ENCODE measurements at places on chromosomes 11 and 22.

GRCh38 chr22:27226666-27227065, 569.3 kb downstream of the MIAT start:
- no peak for DNase-seq

DNA sequence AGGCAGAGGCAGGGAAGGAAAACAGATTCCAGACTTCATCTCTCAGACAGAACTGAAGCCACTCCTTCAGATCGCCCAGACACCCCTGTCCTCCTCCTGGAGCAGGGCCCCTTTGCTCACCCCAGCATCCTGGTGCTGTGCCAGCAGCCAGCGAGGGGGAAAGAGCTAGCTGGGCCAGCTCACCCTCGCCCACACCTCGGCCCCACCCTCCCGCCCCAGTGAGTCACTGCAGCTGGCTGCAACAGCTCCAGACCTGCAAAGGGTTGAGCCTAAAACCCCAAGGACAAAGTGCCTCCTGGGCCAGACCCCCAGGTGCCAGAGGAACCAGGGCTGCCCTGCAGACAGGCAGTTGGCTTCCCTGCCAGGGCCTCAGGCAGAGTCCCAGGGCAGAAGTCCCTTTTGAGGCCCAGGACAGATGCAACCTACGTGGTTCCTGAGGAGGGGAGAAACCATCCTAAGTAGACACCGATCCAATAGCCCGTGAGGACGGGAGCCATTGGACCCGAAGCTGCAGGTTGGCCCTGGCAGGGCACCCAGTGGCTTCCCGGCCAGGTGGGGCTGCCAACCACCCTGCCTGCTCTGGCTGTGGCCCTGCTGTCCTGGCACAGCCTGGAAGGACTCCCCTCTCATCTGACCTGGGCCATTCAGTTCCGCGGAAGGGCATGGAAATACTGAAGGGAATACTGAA, 7.2 kb downstream of the AHNAK start:
- peak; percentile 94 for DNase-seq

DNA sequence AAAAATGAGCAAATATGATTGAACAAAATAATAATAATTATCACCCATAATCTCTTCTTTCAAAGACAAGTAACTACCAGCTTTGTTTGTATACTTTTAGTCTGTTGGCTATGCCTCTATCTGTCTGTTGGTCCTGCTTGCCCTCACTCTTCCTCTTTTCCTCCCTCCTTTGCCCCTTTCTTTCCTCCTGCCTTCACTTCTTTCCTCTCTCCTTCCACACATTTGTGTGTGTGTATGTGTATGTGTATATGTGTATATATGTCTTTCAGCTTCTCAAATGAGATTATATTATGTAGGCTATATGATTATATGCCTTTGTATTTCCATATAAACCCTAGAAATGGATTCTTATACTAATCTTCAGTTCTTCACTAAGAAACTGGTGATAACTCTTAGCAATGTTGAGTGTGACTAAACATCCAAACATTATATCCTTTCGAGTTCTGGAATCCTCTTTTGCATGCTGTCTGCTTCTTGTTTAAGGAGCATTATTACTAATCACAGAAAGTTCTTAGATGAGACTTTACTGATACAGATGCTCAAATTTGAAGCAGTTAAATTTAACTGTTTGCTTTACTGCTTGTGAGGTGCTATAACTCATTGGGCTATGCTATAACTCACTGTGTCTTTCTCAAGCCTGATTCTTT, 219.1 kb downstream of the TMEM135 start:
- no peak for DNase-seq

DNA sequence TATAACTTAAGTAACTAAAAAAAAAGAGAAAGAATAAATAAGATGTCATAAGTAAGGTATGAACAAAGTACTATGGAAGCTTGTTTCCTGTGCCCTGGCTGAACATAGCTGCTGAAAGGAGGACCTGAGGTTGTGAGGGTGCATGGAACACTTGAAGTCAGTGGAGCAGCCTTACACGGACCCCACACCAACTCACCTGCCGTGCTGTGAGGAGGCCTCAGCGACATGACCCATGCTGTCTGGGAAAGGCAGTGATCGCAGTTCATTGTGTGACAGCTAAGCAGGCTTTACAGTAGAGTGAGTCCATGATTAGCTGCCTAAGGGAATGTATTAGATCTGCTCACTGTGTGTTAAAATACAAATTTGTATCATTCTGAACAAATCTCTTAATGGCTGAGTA, 17.6 kb downstream of the RASSF10 start:
- no peak for DNase-seq

- DNase-seq = no peak
Measured at GRCh38 chr11:64101461-64101860, 64.5 kb downstream of the MACROD1 start.

GRCh38 chr11:74615311-74615710, 22.9 kb downstream of the POLD3 start:
- no peak for DNase-seq

- no peak for DNase-seq
Measured at GRCh38 chr11:108768370-108768769, 103.5 kb downstream of the DDX10 start.

DNA sequence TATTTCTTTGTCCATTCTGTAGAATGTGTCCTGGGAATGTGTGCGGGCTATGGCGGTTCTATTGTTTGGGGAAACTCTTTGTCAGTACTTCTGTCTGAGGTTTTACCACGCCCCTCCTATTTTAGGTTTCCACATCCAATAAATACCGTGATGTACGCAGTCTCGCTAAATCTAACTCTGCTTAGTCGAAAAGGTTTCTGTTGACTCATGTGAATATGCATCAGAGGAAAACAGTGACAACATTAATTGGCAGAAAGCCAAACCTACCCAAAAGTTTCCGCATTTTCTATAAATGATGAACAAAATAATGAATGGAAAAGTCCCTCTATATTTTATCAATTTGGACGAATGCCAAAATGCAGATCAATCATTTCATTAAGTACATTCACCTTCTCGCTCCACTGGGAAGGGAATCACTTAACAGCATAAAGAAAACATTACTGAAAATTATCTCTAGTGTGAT, 143.4 kb downstream of the MAML2 start:
- DNase-seq = no peak

- no peak for DNase-seq
Measured at GRCh38 chr11:116278076-116278475, 494.7 kb downstream of the BUD13 start.

- DNase-seq = no peak
Measured at GRCh38 chr11:113519989-113520613, 44.9 kb upstream of the DRD2 start.

DNA sequence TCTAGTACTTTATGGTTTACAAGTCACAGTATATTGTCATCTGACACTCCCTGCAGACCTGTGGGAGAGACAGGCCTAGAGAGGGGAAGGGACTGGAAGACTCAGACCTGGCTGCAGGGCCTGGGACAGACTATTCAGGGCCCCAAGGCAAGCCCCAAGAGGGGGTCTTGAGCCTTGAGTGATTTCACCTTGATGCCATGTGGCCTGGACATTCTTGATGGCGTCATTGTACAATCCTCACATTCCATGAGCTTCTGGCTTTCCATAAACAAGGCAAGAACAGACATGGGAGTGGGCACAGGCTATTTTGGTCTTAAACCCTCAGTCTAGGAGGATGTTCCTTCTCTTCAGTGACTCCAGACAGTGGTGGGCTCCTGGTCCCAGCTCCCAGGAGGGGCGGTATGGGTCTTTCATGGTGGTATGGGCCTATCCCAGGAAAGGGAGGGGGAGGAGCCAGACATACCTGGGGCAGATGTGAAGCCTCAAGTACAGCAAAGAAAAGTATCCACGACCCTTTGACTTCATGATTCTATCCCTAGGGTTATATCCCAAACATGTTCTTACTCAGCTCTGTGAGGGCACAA, 1.8 kb upstream of the TBC1D10A start:
- no peak for DNase-seq

GRCh38 chr22:44436736-44437135, 61.3 kb downstream of the RTL6 start:
- DNase-seq = no peak

DNA sequence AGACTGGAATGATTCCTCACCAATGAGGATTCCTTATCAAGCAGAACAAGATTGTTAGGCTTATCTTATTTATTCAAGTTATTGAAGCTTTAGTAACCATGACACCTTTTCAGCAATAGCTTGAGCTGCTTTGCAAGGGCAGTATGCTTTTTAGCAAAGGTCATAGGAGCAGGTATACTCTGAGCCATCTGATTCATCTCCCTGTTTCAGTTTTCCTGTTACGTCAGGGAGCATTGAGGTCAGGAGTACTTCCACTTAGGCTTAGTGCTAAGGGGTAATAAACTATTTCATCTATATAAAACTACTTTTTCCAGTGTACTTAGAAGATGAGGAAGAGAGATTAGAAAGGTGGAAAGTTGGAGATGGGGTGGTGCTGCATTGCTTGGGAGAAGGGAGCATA, 17.7 kb upstream of the ANKRD42 start:
- DNase-seq = no peak

DNA sequence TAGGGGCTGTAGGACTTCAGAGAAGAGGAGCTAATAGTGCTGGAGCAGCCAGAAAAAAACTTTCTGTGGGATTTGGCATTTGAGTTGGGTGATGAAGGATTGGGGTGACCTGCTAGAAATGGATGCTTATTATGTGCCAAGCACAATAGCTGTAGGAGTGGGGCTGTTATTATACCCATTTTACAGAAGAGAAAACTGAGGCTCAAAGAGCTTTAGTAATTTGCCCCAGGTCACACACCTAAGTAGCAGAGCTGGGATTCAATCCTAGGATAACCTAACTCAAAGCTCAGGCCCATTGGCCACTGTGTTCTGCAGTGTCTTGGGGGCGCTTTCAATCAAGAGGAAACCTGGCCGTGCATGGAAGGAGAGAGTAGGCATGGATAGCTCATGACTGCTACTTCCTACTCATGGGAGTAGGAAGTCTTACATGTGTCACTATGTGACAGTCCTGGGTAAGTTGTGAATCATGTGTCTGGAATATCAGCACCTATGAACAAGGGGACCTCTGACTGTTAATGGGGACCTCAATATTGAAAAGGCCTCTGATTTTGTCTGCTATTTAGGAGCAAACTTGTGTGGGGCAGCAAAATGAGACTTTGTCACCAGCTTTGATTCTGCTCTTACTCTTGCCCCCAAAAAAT, 6.1 kb upstream of the ELF5 start:
- no peak for DNase-seq

DNA sequence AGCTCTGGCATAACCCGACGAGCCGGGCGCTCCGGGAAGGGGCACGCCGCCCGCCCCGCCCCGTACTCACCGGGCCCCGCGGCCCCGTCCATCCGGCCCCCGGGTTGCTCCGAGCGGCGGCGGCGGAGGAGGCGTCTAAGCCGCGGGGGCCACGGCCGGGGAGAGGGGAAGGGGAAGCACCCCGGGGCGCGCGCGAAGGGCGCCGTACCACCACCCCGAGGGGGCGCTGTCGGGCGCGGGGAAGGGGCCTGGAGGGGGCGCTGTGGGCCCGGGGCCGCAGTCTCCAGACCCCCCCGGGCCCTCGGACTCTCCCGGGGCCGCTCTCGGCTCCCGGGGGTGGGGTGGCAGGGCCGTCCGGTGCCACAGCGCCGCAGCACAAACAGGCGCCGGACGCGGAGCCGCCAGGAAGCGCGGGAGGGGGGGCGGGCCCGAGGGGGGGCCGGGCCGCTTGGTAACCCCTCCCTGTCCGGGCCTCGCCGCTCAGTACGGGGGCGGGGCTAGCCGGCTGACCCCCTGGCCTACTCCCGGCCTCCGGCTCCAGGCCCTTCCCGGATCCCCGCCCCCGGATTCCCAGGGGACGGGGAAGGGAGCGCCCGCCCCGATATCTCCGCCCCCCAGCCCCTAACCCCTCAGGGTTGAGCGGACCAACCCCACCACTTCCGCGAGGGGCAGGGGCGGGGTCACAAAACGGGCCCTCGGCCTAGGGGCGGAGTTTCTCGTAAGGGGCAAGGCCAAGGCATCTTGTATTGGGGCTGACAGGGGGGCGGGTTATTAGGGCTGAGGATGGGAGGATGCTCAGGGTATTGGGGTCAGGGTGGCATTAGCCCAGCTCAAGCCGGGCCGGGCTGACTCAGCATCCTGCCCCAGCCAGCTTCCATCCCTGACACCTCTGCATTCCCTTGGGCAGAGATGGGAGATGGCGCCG, at the start of the genes EML3 and ROM1:
Gene EML3, minus strand, starts transcription at position 410 of the 925 bp plus-strand sequence. Its CDS starts 318 bp downstream, at position 92.
Gene ROM1, plus strand, starts transcription at position 892 of the 925 bp plus-strand sequence. Its CDS starts 25 bp downstream, at position 917.
- DNase-seq = peak; percentile 97

- DNase-seq = no peak
Measured at GRCh38 chr22:44764974-44765373, 12.6 kb downstream of the ARHGAP8 start.

DNA sequence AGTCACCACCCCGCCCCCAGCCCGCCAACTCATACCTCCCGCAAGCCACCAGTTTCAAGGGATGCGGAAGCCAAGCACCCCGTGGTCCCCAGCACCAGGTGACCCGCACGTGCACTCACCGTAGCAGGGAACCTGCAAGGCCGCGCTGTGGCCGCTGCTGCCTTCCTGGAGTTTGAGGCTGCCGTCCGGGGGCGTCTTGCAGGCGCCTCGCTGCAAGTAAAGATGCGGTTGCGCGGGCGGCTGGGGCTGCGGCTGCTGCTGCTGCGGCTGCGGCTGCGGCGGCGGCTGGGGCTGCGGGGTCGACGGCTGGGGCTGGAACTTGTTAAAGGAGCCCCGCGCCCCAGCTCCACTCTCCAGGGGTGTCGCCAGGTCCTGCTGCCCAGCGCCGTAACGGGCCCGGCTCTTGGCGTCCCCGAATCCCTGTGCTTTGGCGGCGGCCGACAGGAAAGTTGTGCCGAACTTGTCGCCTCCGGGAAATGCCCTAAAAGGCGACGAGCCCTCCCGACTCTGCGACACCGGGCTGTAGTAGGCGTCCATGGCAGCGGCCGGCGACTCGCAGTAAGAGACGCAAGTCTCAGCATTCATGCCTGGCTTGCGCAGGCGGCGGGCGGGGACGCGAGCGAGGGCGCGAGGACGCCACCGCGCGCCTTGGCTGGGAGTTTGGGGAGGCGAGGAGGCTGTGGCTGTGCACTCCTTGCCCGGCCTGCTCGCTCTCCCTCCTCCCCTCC, at the start of gene ALX4:
Gene ALX4, minus strand, starts transcription at position 662 of the 728 bp plus-strand sequence. Its CDS starts 77 bp downstream, at position 585.
- DNase-seq = peak; percentile 75

DNA sequence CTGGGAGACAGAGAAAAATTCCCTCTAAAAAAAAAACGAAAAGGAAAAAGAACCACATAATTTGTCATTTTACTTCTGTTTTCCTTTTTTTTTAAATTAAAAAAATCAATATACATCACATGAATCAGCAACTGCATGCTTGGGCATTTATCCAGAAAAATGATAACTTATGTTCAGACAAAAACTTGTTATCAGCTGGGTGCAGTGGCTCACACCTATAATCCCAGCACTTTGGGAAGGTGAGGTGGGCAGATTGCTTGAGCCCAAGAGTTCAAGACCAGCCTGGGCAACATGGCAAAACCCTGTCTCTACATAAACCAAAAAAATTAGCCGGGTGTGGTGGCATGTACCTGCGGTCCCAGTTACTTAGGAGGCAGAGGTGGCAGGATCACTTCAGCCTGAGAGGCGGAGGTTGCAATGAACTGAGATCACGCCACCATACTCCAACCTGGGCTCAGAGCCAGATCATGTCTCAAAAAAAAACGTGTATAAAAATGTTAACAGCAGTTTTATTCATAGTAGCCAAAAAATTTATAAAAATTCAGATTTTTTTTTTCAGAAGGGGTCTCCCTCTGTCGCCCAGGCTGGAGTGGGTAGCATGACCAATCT, 28.5 kb downstream of the AMBRA1 start:
- DNase-seq = no peak

GRCh38 chr11:119592642-119593041, 136.4 kb downstream of the NECTIN1 start:
- DNase-seq = peak; percentile 75

Data from aorta (tissue), 5 donors.